Neuronal stem cell (in vitro differentiated cells): ENCODE measurements at places on chromosomes 16 and 17.
A peak's percentile ranks its signal among the peaks of the same experiment; 100 is the strongest.

GRCh38 chr17:76384987-76385891, 830 bp downstream of the SPHK1 start:
- peak; percentile 43 for DNase-seq

- DNase-seq: no peak
Observed at GRCh38 chr17:10666906-10667305, 9.8 kb upstream of the MYH3 start.

DNA sequence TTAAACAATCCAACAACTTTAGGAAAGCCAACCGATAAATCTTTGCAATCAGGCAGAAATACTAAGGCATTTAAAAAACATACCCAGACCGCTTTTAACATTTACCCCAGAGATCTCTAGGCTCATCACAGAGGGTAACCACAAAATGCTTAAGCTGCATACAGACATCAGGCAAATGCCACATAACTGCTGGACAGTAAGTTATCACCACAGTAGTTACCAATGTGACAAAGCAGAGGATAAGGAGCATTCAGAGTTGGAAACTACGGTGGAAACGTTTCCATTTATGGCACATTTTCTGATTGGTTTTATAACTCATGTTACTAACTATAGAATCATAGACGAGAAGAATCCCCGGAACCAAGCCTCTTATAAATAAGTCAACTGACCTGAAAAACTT, 77.5 kb downstream of the KANSL1 start:
- DNase-seq: no peak

DNA sequence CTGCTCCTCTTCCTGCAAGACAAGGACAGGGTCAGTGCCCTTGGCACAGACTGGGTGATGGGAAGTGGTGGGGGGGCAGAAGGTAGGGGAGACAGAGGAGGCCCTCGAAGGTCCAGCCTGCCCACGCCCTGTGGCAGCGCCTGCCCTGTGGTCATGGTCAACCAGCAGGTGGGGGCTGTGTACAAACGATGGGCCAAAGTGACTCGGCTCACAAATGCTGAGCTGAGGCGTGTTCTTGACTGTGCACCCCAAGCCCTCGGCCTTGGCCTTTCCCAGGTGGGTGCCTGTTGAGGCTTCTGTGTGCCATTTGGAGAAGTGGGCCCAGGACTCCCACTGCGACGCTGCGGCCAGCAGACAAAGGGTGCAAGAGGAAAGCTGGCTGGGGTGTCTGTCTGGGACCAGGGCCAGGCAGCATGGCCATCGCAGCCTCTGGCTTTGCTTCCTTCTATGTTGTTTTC, 22.6 kb downstream of the MXRA7 start:
- no peak for DNase-seq

DNA sequence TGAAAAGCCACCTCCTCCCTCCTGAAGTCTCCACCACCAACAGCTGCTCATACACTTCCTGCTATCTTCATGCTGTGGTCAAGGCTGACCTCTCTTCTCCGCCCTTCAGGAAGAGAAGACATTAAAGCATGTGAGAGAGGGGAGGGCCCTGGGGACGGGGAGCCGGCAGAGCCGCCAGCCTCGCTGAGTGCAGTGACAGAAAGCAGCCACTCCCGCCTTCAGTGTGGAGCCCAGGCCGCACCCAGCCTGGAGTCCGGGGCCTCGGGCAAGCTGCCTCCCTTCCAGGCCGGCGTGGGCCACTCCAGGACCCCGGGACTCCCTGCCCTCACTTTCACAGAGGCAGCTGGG, 94.7 kb upstream of the TNRC6C start:
- DNase-seq: no peak

- peak; percentile 57 for DNase-seq
Observed at GRCh38 chr17:44350733-44351226, 5.7 kb downstream of the GRN start.

GRCh38 chr17:19531780-19532501, 1.7 kb upstream of the SLC47A1 start:
- DNase-seq: no peak

GRCh38 chr16:4005731-4006130, 110.5 kb downstream of the ADCY9 start:
- DNase-seq: no peak

GRCh38 chr16:67268136-67268579, 11.2 kb upstream of the PLEKHG4 start:
- no peak for DNase-seq

DNA sequence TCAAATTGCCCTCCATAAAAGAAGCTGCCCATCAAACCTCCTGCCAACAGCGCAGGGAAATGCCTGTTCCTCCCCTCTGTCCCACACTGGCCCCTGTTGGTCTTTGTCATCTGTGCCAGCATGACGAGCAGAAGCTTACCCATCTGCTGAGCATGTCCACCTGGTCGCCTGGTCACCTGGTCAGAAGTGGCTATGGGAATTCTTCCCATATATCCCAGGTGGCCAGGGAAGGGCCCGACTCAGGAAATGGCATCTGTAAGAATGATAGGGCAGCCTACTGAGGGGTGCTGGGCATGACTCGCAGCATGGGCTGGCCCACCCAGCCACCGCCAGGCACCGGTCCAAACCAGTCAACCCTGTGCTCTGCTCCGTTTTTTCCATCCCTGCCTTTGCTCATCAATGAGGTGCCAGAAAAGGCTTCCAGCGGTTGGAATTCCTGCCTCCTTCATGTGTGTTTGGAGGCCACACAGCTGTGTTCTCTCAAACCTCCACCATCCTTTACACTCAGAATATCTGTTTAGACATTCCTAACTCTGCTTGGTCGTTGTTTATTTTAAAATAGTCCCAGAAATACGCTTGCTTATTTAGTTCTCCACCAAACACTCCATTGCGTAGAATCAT, 145.2 kb downstream of the CLEC16A start:
- no peak for DNase-seq

- DNase-seq: peak; percentile 36
Observed at GRCh38 chr17:74202938-74203337, 540 bp upstream of the RPL38 start.

DNA sequence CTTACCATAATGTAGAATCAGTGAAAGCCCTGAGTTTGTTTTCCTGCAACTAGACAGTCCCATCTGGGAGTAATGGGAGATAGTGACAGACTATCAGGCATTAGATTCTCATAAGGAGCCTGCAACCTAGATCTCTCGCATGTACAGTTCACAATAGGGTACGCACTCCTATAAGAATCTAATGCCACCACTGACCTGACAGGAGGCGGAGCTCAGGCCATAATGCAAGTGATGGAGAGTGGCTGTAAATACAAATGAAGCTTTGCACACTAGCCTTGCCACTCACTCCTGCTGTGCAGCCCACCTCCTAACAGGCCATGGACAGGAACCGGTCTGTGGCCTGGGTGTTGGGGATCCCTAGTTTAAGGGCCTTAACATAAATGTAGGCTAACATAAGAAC, 21.4 kb downstream of the THUMPD1 start:
- DNase-seq: no peak

DNA sequence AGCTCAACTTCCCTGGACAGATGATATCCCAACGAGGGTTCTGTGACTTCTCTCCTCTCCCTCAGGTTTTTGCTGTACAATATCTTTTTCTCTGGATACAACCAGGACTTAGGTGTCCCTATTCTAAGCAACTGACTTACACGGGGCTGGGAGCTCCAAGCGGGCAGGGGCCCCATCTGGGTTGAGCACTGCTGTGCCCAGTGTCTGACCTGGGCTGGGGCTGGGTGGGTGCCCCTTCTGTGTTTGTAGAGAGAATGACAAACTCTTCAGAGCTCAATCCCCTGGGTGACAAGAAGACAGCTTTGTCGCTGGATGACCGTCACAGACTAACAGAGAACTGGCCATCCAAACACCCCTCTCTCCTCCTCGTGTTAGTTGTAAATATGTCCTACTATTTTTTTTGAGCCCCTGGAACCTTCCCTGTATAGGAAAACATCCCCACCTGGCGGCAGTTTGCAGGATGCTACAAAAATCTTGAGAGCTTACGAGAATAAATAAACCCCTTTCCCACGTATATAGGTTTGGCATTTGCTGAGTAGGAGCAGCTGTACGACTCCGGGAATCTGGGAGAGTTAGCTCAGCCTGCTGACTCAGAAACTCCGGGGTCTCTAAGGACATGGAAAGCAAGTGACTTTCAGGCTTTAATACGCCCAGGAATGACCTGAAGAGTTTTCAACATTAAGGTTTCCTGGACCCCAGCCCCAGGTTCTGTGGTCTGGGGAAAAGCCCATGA, 23.7 kb upstream of the RCVRN start:
- peak; percentile 46 for DNase-seq

- no peak for DNase-seq
Observed at GRCh38 chr17:45143767-45144198, 4.5 kb upstream of the HEXIM1 start.

DNA sequence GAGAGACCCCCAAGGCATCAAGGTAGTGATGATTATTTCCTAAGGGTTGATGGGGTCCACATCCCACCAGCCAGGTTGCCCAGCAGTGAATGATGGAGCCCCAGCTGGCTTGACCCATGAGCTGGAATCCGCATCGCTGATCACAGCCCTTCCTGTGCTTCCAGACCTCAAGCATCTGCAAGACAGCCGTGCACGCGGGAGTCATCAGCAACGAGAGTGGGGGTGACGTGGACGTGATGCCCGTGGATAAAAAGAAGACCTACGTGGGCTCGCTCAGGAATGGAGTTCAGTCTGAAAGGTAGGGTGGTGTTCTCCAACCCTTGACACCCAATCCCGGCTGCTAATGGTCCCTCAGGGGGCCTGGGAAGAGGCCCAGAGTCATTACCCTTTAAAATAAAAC, 69.3 kb downstream of the CRISPLD2 start:
- no peak for DNase-seq

- no peak for DNase-seq
Observed at GRCh38 chr17:49918591-49918990, 50.4 kb upstream of the DLX4 start.

DNA sequence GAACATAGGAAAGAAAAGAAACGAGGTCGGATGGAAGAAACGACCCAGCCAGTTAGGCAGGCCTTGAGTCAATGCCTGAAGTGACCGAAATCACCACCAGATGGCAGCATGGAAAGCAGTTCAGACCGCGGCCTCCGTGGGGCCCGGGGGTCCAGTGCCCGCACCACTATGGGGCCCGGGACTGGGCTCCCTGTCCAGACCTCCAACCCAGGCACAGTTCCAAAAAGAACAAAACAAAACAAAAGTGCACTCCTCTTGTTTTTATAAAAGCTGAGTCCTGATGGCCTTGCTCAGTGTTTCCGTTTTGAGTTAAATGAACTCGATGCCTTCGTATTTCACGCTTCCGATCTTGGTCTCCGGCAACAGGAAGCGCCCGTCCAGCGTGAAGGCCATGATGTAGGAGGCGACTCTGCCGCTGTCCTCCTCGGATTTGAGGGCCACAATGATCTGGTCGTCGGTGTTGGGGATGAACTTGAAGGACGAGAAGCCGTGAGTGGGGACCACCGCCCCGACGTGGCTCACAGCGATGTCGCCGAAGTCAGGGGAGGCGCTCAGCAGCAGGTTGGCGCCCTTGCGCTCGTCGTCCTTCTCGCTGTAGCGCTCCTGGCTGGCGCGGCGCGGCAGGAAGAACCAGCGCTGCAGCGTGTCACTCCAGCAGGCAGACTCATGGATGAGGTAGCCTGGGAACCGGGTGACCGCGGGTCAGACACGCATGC, 13.7 kb upstream of the LGALS3BP start:
- DNase-seq: peak; percentile 48

- DNase-seq: peak; percentile 69
Observed at GRCh38 chr17:48678141-48678971, 44.0 kb downstream of the PRAC1 start.

- DNase-seq: no peak
Observed at GRCh38 chr16:17238285-17239028, 232.3 kb downstream of the XYLT1 start.

GRCh38 chr16:11666103-11667055, 1.9 kb upstream of the SNN start:
- DNase-seq: no peak

GRCh38 chr16:1218930-1219611, 6.0 kb downstream of the TPSG1 start:
- no peak for DNase-seq

GRCh38 chr16:57563761-57564160, 21.3 kb downstream of the ADGRG5 start:
- no peak for DNase-seq

GRCh38 chr17:63927464-63928171, 4.5 kb downstream of the CD79B start:
- DNase-seq: no peak

DNA sequence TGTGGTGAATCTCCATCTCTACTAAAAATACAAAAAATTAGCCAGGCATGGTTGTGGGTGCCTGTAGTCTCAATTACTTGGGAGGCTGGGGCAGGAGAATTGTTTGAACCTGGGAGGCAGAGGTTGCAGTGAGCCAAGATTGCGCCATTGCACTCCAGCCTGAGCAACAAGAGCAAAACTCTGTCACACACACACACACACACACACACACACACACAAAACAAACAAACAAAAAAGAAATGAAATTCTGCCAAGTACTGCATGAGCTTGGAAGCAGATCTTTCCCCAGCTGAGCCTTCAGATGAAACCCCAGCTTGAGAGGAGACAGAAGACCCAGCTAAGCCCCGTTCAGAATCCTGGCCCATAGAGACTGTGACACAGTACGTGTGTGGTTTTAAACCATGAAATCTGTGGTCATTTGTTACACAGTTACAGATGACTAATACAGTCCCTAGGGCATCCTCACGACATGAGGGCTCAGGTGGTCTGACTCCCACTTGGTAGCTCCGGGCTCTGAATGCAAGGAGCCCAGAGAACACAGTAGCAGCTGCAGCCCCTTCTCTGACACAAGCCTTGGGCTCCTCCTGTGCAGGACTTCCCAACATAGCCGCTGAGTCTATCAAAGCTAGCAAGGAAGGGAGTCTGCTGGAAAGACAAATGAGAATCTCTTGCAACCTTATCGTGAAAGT, 132.8 kb downstream of the SEC14L1 start:
- no peak for DNase-seq

GRCh38 chr16:88866151-88866920, at the start of gene PABPN1L:
TSS of gene PABPN1L (minus strand) at chr16:88866660. CDS start at chr16:88866606, 54 bp downstream.
- no peak for DNase-seq

GRCh38 chr16:86968866-86969265, 348.3 kb downstream of the C16orf95 start:
- no peak for DNase-seq

GRCh38 chr17:61393904-61394629, 5.6 kb upstream of the TBX2 start:
- DNase-seq: no peak

DNA sequence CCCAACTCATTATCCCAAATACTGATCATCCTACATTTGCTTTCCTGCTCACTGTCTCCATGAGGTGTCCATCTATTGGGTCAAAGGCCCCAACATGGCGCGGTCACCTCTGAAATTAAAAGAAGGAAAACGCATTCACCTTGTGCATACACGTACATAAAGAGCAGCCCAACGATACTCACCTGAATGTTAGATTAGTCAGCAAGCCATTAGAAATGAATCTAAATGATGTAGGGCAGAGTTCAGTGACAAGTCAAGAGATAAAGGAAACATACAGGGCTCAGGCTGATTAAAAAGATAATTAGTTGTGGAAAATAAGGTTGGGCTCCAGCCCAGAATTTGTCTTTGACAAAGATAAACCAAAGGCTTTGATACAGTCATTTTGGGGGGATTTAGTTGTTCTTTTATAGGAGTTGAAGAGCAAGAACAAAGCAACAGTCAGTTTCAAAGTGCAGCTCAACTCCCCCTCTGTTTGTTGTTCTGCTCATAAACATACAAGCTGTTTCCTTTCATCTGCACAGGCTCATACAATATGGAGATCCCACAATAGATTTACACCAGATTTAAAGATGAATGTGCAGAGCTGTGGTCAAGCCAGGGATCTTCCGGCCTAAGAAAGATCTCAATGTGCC, 21.1 kb downstream of the NXPH3 start:
- DNase-seq: no peak
